ENCODE measurements at places on chromosomes 16 and 17.

DNA sequence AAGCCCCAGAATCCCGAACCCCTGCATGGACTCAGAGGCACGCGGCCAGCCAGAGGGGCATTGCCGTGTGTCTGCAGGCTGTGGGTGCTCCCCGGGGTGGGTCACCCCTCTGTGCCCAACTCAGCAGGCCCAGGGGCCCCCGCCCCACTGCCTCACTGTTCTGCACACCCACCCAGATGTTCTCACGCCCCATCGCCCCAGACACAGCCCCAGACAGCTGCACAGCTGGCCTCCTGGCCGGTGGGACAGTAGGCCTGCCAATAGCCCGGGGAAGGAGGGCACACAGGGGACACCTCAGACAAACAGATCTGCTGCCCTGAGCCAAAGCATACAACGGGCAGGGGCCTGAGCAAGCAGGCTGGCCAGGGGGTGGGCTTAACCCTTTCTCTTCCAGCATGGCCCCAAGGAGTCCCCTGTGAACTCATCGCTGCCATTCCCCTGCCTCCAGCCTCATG lies 27.6 kb upstream of the NXPH3 start:
- DNase-seq: no peak

DNA sequence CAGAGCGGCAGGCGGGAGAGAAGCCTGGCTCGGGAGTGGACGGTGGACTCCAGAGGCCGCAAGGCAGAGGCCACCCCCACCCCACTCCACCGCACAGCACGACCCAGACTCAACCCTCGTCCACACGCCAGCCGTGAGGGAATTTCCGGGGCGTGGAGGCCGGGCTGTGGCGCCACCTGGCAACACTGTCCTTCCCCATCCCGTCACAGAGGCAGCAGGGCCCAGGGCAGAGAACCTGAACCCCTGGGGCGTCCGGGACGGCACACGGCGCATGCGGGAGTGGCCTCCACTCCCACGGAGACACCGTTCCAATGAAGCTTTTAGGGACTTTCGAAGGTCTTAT lies 23.5 kb downstream of the GNPTG start:
- DNase-seq: no peak

DNA sequence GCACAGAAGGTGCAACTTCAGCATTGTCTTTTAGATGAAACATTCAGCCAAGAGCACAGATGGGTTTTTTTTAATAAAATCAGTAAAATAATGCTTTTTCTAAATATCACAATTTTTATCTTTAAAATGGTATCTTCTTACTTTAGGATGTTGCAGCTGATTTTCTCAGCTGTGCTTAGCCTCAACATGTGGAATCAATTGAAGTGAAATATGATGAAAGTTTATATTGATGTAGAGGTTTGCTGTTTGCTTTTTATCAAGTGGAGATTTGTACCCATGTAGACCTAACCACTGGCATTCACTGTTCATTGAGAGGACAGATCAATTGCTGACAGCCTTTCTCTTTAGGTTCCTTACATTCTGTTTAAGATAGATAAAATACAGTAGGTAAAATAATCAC lies 107.8 kb downstream of the CYB561 start:
- no peak for DNase-seq

- no peak for DNase-seq
Observed at GRCh38 chr17:18129041-18129502, 20.5 kb downstream of the MYO15A start.

- no peak for DNase-seq
Observed at GRCh38 chr16:48124266-48124665, 31.5 kb downstream of the ABCC12 start.

- DNase-seq: no peak
Observed at GRCh38 chr16:7579454-7579853, 246.8 kb downstream of the RBFOX1 start.

DNA sequence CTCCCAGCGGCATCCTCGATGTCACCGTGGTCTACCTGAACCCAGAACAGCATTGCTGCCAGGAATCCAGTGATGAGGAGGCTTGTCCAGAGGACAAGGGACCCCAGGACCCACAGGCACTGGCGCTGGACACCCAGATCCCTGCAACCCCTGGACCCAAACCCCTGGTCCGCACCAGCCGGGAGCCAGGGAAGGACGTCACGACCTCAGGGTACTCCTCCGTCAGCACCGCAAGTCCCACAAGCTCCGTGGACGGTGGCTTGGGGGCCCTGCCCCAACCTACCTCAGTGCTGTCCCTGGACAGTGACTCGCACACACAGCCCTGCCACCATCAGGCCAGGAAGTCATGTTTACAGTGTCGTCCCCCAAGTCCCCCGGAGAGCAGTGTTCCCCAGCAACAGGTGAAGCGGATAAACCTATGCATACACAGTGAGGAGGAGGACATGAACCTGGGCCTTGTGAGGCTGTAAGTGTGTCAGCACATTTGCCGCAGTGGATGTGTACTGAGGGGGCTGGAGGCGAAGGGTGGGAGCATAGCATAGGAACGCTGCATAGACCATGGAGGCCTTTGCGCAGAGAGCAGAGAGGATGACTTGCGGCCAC lies 3.3 kb upstream of the TEDC2 start:
- DNase-seq: no peak

GRCh38 chr17:69430488-69430887 lies 16.0 kb downstream of the MAP2K6 start:
- no peak for DNase-seq
